ENCODE measurements at places on chromosomes 5 and 9. TPM values are rescaled to one million over a fixed set of nuclear protein-coding genes. Genes with fewer than 3 reads are reported as not detected.

Gene DCTN3
- total RNA-seq, result 128 TPM

Gene CTNND2
- total RNA-seq, result 0.34 TPM

Gene SIL1
- 29.9 TPM for total RNA-seq

GRCh38 chr5:72314571-72315172 lies 5.4 kb downstream of the MRPS27 start:
- no peak for DNase-seq

GRCh38 chr5:140189977-140190871 lies 15.2 kb downstream of the CYSTM1 start:
- peak; percentile 80 for DNase-seq

DNA sequence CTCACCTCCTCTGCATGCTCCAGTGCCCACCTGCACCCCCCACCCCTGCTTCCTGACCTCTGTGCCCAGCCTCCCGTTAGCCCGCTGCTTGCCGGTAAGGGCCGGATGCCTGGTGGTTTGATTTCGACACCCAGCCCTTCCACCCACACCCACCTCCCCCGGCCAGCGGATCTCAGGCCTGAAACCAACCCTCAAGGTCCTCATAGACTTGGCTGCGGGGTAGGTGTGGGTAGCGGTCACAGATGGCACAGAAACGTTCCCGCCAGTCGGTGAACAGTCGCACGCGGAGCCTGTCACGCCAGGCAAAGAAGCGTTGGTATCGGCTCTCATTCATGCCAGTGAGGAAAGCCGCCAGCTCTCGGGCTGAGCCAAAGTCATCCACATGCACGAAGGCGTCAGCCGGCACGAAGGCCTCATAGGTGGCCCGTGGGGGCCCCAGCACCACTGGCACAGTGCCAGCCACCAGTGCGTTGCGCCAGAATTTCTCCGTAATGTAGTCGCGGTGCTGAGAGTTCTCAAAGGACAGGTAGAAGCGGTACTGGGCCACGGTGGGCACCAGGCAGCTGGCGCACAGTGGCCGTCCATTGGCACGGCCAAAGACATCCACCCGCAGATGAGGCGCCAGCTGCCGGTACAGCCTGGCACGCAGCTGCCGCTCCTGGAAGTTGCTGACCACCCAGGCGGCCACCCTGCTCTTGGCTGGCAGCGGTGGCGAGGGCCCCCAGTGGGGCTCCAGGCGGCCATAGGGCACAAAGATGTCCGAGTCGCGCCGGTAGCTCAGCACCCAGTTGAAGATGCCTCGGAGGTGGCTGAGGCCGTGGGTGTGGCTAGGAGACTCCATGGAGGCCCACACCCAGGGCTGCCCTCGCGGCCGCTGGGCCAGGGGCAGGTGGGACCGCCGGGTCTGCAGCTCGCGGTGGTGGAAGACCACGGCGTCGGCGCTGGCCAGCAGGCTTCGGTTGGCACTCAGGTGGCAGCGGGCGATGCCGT lies 1.1 kb downstream of the FUT7 start:
- DNase-seq, result no peak

DNA sequence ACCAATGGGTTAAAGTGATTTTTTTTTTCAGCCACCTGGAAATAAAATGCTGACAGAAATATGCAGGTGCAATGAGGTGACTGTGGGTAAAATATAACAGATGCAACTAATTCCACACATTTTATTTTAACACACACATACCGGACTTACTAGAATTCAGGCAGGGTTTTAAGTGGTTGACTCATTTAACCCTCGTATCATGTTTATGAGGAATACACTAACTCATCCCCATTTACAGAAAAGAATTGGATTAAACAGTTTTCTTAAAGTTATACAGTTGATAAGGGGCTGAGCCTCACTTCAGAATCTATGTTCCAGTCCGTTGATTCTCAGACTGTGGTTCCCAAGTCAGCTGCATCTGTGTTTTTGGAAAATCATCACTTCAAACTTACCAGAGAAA lies 207.5 kb downstream of the CHSY3 start:
- DNase-seq, result no peak

- DNase-seq, result no peak
These were observed 380.7 kb upstream of the KLF4 start for GRCh38 chr9:107870221-107870620.

GRCh38 chr5:133116601-133117000 lies 64.8 kb downstream of the HSPA4 start:
- DNase-seq, result no peak

- DNase-seq, result no peak
These were observed 111.1 kb upstream of the FBN2 start for GRCh38 chr5:128649192-128649591.

DNA sequence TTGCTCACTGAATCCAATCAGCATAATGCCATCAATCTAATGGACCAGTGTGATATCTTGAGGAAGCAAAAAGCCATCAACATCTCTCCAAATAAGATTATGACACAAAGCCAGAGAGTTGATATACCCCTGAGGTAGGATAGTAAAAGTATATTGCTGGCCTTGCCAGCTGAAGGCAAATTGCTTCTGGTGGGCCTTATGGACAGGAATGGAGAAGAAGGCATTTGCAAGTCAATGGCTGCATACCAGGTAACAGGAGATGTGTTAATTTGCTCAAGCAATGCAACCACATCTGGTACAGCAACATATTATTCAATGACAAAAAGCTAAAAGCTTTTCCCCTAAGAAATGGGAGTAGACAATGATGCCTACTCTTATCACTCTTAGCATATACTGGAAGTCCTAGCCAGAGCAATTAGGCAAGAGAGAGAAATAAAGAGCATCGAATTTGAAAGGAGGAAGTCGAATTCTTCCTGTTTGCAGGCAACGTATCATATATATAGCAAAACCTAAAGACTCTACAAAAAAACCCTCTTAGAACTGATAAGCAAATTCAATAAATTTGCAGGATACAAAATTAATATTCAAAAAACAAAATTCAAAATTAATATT lies 216.1 kb upstream of the RASA1 start:
- DNase-seq, result no peak

DNA sequence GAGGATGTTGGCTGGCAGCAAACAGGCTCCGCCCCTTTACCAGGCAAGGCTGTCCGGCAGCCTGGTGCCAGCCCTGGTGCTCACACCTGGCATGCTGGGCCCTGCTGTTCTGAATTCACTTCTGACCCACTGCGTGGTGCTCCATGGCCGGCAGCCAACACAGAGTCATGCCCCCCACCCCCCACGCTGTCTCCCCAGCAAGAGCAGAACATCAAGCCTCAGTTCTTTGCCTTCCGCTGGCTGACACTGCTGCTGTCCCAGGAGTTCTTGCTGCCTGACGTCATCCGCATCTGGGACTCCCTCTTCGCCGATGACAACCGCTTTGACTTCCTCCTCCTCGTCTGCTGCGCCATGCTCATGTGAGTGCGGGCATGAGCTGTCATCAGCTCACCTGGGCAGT lies 12.6 kb upstream of the ENDOG start:
- no peak for DNase-seq

DNA sequence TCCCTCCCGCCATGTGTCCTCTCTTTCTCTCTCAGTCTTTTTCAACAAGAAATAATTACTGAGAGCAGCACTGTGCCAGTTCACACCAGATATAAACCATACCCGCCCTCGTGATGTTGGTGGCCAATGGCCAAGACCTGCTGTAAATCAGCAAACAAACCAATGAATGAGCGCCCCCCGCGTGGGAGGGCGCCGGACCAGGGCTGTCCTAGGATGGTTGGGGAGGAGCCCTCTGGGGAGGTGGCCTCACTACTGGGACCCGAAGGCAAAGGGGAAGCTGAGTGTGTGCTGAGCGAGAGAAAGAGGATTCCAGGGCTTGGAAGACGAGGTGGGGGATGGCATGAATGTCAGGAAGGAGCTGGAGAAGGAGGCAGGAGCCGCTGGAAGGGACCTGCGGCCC lies 51.2 kb upstream of the BARHL1 start:
- no peak for DNase-seq

DNA sequence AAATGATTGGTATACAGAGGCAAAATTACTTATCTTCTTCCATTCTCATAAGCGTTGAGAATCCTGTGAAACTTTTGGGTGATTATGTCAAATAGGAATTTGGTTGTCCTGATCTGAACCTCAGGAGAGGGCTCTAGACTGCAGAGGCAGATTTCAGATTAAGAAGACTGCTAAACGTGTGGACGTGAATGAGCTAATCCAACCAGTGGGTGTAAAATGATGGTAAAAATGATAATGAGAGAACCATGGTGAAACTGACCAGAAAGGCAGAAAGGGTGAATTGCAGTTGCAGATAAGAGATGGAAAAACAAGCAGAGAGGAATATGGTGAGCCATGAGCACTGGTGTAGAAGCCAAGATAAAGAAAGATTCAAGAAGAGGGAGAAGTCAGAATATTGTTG lies 1200.2 kb upstream of the CDH6 start:
- no peak for DNase-seq

DNA sequence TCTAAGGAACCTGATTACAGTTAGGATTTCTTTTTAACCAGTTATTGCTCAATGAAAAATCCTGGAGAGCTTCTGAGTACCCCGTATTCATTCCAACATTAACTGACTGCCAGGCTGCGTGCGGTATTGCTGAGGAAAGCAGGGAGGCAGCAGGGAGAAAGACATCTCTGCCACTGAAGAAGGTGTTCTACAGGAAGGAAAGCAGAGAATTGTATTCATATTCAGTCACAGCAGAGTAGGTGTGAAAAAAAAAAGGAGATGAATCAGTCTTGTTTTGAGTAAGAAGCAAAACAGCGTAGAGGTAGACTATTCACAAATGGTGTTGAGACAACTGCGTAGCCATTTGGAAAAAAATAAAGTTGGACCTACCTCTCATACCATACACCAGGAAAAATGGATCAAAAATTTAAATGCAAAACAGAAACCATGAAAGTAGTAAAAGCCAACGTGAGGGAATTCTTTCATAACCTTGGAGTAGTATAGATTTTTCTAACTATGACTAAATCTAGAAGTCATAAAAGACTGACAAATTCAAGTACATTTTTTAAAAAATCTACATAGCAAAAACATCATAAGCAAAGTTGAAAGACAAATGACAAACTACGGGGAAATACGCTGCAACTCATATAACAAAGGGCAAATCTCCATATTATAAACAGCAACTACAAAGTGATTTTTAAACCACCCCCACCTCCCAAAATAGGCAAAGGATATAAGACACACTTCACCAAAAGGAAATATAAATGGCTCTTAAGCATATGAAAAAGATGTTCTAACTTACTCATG lies 9.9 kb upstream of the NR4A3 start:
- no peak for DNase-seq

DNA sequence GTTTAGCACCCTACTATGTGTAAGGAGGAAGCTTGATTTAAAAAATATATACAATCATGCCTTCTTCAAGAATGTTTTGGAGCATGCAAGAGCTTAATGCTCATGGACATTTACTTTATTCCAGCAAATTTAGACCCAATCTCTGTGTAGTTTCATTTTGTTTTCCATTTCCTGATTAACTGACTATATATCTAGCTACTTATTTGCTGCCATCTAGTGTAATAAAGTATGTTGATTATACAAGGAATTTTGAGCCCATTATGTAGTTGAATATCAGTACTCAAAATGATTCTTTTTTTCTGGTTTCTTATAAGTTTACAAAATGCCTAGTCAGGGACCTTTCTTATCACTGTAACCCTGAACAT lies 100.0 kb upstream of the CCDC152 start:
- no peak for DNase-seq

DNA sequence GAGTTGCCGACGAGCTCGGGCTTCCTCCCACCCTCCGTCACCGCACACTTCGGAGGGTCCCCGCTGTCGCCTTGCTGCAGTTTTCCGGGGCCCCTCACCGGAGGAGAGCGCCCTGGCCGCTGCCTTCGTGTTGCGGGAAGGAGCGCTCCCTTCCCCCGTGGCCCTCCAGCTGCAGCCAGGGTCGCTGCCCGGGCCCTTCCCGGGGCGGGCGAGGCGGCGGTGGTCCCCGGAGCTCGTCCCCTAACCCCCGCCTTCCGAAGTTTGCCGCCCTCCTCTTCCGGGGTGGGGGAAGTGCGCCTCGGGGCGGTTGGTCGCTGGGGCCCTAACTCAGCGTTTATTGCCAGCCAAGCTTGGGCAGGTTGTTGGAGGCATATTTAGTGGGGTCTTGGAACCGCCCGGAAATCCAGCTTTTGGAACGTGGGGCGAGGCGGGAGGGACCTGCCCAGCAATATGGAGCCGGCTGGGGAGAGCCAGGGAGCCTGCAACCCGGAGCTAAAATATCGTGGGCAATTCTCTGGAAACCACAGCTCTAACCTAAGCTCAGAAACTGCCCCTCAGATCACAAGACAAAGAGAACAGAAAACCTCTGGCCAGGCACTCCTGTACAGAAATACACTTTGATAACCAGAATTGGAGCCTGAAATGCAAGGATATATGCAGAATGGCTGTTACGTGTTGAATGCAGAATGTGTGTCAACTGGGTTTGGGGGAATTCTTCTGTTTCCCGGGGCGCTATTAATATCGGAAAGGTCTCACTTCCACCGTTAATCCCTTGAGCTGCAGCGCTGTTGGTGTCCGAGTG lies 890 bp downstream of the PIK3R1 start:
- DNase-seq, result no peak

GRCh38 chr5:141040771-141041426 lies 10.3 kb upstream of the PCDHB1 start:
- no peak for DNase-seq

Measured in kidney epithelial cell (primary cell).